ENCODE measurements at places on chromosomes 12 and 14. TPM values are rescaled to one million over a fixed set of nuclear protein-coding genes. Genes with fewer than 3 reads are reported as not detected.

Gene RNASE1
- total RNA-seq = 694 TPM

Gene SFSWAP
- 46.9 TPM for total RNA-seq

Gene OAS1
- 112 TPM for total RNA-seq

Gene TSHR
- not detected for total RNA-seq

Gene ST8SIA1
- total RNA-seq = 9.1 TPM

Gene NPFF
- not detected for total RNA-seq

DNA sequence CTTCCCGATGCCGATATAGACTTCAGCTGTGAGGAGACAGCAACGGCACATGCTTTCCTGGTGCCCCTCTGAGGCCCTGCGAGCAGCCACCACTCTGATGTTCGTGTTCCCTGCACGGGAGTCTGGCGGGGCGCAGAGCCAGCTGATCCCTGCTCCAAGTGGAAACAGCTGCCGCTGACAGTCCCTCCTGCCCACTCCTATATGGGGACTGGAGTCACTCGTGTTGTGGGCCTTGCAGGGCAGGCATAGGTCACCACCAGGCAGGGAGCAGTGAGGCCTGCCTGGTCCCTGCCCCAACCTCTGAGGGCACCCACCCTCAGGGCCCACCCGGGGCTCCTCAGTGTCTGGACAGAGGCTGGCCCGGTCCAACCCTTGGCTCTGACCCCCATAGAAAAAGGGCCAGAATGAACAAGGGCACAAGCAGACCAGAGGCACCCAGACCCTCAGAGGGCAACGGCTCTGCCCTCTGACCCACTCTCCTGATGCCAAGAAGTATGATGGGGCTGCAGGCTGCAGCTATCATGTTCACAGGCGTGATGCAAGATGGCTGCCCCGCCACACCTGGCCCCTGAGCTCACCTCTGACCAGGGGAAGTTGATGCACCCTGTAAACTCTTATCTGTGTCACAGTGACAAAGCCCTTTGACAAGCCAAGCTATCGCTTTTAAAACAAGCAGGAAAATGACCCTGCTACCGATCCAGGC, 181.6 kb downstream of the CALM1 start:
- H3K27ac ChIP-seq = peak overlapping the region; percentile 74
- no peak overlapping the region for H3K4me3 ChIP-seq
- peaks cover 17% of the 10 kb centered on the region for H3K36me3 ChIP-seq
- DNase-seq = no peak
- no peaks in the 10 kb centered on the region for H3K27me3 ChIP-seq

DNA sequence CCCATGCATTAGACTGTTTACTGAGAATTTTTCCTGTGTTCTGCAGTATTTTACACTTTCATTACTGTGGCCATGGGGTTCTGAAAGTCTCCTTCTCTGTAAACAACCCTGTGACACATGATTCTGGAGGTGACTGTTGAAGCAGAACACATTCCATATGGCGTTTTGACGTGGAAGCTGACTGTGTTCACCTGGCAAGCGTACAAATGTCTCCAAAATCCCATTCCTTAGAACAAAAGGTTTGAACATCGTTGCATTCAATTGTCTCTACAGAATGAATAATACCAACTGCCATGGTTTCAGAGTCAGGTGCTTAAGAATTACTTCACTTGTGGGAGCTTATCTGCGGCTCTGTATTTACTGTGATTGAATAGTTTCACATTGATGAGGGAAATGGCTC, 485.6 kb upstream of the TMEM132C start:
- H3K4me3 ChIP-seq = no peak overlapping the region
- no peak overlapping the region for H3K27ac ChIP-seq
- H3K27me3 ChIP-seq = peaks cover 3% of the 10 kb centered on the region

GRCh38 chr12:57852620-57853500, 6.3 kb upstream of the CTDSP2 start:
- peak overlapping the region; percentile 56 for H3K4me3 ChIP-seq
- DNase-seq = peak; percentile 67
- H3K4me1 ChIP-seq = peaks cover 33% of the 10 kb centered on the region
- H3K27me3 ChIP-seq = no peaks in the 10 kb centered on the region
- peak overlapping the region; percentile 73 for H3K27ac ChIP-seq

- H3K36me3 ChIP-seq = no peaks in the 10 kb centered on the region
- DNase-seq = no peak
- no peaks in the 10 kb centered on the region for H3K4me1 ChIP-seq
- H3K27ac ChIP-seq = no peak overlapping the region
- H3K27me3 ChIP-seq = peaks cover 9% of the 10 kb centered on the region
Observed at GRCh38 chr12:98359856-98360255, 155.5 kb upstream of the TMPO start.

- no peak for DNase-seq
- H3K36me3 ChIP-seq = no peaks in the 10 kb centered on the region
- H3K4me3 ChIP-seq = no peak overlapping the region
- no peaks in the 10 kb centered on the region for H3K4me1 ChIP-seq
- H3K27ac ChIP-seq = no peak overlapping the region
- H3K27me3 ChIP-seq = no peaks in the 10 kb centered on the region
Observed at GRCh38 chr14:83207550-83207949, 1673.9 kb upstream of the SEL1L start.

DNA sequence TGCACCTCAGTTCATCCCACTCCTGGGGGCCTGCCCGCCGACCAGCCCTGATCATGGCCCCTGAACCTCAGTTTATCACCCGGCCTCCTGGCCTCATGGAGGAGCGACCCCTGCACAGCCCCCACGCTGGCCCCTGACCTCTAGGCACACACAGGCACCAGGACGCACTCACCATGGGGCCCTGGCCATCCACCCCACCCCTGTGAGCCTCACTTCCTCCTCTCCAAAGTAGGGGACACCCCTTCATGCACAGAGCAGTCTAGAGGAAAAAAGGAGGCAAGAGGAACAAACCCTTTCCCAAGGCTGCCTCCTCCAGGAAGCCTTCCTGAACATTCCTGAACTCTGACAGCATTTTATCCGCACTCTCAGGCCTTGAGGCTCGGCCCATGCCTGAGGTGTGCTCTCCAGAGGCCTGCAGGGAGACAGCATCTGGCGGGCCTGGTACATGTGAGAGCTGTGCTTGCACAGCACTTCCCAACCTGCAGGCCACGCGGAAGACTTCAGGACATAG, 39.4 kb downstream of the CCNK start:
- peaks cover 40% of the 10 kb centered on the region for H3K4me1 ChIP-seq
- H3K27ac ChIP-seq = no peak overlapping the region
- no peaks in the 10 kb centered on the region for H3K36me3 ChIP-seq
- DNase-seq = peak; percentile 32
- no peaks in the 10 kb centered on the region for H3K27me3 ChIP-seq
- H3K4me3 ChIP-seq = no peak overlapping the region

GRCh38 chr12:54704202-54704601, 56.0 kb upstream of the DCD start:
- H3K27ac ChIP-seq = no peak overlapping the region
- no peaks in the 10 kb centered on the region for H3K27me3 ChIP-seq
- no peak overlapping the region for H3K4me3 ChIP-seq
- DNase-seq = no peak
- no peaks in the 10 kb centered on the region for H3K4me1 ChIP-seq
- H3K36me3 ChIP-seq = no peaks in the 10 kb centered on the region

GRCh38 chr12:90042920-90043641, 334.4 kb upstream of the ATP2B1 start:
- H3K36me3 ChIP-seq = no peaks in the 10 kb centered on the region
- no peak overlapping the region for H3K4me3 ChIP-seq
- no peaks in the 10 kb centered on the region for H3K27me3 ChIP-seq
- H3K27ac ChIP-seq = no peak overlapping the region
- no peaks in the 10 kb centered on the region for H3K4me1 ChIP-seq
- no peak for DNase-seq

DNA sequence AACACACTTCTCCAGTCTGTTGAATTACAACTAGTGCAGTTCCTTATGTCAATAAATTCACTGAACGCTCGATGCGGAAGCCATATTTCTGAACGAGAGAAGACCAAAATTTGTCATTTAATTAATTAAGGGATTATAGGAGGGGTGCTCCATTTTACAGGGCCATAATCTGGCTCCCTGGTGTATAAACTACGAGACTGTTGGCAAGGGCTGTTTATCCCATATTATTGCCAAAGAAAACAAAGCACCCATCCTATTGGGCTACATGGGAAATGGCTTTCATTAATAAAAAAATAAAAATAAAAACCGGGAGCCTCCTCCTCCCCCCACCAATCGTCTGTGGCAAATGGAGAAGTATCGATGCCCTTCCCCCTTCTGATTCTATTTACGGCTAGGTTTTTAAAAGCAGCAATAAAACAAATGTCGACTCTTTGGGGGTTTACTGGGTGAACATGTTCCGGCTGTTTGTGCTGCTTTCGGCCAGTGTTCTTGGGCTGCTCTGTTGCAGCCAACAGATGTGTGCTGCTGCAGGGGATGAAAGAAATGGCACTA, 24.8 kb downstream of the ATF7 start:
- H3K4me3 ChIP-seq = peak overlapping the region; percentile 20
- DNase-seq = no peak
- no peak overlapping the region for H3K27ac ChIP-seq

GRCh38 chr12:102421802-102422583, 58.4 kb downstream of the IGF1 start:
- no peaks in the 10 kb centered on the region for H3K36me3 ChIP-seq
- no peak for DNase-seq
- H3K4me1 ChIP-seq = peaks cover 5% of the 10 kb centered on the region
- H3K27me3 ChIP-seq = no peaks in the 10 kb centered on the region
- no peak overlapping the region for H3K27ac ChIP-seq

GRCh38 chr12:53676656-53677015, 753 bp upstream of the ATP5MC2 start:
- H3K4me1 ChIP-seq = peaks cover 37% of the 10 kb centered on the region
- H3K4me3 ChIP-seq = peak overlapping the region; percentile 96
- DNase-seq = peak; percentile 62
- H3K27me3 ChIP-seq = no peaks in the 10 kb centered on the region
- peak overlapping the region; percentile 91 for H3K27ac ChIP-seq

DNA sequence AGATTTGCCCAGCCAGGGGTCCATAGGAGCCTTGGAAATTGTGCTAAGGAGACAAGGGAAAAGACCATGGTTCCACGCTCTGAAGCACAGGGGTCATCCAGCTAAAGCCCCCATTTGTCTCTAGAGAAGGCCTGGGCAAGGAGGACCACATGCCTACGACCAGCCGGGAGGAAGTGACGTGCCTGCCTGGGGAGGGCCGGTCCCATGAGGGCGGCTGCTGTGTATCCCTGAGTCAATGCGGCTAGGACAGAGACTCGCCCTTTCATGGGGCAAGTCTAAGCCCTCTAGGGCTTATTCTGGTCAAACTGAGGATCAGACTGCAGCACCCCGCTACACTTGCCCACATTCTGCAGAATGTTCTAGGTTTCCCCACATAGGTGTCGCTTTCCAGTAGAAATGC, 20.6 kb upstream of the RIN3 start:
- no peaks in the 10 kb centered on the region for H3K36me3 ChIP-seq
- no peaks in the 10 kb centered on the region for H3K27me3 ChIP-seq
- no peak overlapping the region for H3K27ac ChIP-seq
- DNase-seq = no peak

DNA sequence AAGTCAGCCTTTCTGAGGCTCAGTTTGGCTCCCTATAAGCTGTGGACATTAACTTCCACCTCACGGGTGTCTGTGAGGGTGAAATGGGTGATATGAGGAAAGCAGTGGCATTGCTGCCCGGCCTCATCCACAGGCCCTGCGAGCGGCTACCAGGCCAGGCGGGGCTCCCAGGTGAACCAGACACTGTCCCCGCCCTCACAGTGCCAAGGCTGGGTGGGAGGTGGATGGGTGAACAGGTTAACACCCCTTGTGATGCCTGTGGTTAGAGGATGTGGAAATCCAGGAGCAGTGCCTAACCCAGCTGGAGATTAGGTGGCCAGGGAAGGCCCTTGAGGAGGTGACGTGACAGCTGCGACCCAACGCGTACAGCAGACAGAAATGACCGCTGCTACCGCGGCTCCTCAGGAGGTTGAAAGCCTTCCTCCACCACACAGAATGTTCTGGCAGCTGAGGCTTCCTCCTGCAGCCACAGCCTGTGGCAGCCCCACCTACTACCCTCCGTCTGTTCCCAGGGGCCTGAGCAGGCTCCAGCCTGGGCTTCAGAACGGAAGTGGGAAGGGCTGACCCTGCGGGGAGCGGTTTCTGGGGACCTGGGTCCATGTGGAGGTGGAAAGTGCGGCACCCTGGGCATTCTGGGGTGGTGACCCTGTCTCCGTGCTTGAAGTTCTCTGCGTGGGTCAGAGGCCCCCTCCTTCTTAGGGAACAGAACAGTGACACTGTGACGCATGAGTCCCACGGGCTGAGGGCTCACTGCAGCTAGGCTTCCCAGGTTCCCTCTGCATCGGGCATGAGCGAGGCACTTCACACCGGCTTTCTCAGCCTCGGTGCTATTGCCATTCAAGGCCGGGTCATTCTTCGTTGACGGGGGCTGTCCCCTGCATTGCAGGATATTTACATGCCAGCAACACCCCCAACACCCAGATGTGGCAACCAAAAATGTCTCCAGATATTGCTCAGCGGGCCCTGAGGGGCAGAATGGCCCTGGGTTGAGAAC, 9.7 kb downstream of the MMAB start:
- H3K27ac ChIP-seq = no peak overlapping the region
- H3K27me3 ChIP-seq = no peaks in the 10 kb centered on the region
- H3K4me3 ChIP-seq = no peak overlapping the region
- H3K4me1 ChIP-seq = no peaks in the 10 kb centered on the region
- peaks cover 79% of the 10 kb centered on the region for H3K36me3 ChIP-seq

- peaks cover 100% of the 10 kb centered on the region for H3K36me3 ChIP-seq
- no peaks in the 10 kb centered on the region for H3K27me3 ChIP-seq
- H3K4me1 ChIP-seq = peaks cover 9% of the 10 kb centered on the region
- no peak overlapping the region for H3K4me3 ChIP-seq
- DNase-seq = no peak
- H3K27ac ChIP-seq = no peak overlapping the region
Observed at GRCh38 chr14:103676881-103677675, 38.2 kb downstream of the XRCC3 start.

DNA sequence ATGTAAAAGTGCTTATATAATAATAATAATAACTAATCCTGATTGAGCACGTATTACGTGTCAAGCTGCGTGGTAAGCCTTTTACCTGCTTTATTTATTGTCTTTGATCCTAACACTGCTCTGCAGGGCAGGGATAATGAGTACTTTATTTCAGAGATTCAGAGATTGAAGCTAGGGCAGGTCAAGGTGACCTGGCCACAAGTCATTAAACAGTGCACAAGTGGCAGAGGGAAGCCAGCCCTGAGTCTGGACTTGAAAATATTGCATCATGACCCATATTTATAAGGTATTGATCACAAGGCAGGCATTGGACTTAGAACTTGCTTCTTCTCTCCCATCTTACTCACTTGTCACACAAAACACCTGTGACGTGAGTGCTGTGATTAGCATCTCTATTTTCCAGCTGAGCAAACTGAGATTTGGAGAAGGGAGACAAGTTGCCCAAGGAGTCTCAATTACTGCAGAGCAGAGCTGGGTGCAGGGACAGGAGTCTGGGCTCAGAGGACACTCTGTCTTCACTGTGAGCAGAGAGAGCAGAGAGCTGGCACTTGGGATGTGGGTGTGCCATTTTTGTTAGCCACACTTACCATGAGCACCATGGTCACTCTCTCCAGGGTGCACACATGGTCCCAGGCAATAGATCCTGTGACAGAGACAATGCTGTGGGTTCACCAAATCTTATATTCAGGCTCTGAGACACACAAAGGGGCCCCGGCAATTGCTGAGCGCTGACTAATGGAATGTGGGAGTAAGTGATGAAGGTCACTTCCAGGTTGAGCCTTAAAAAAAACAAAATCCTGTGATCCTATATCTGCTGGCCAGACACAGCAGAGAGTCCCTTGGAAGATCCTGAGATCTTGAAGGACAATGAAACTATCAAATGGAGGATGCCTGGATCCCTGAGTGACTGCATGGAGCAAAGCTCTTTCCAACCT, 113.2 kb upstream of the MED13L start:
- H3K27ac ChIP-seq = no peak overlapping the region
- H3K4me3 ChIP-seq = no peak overlapping the region
- no peaks in the 10 kb centered on the region for H3K27me3 ChIP-seq
- no peaks in the 10 kb centered on the region for H3K4me1 ChIP-seq
- H3K36me3 ChIP-seq = no peaks in the 10 kb centered on the region
- DNase-seq = no peak

Data from lower lobe of right lung (tissue), 2 donors.